ENCODE measurements at places on chromosomes 4 and X.

DNA sequence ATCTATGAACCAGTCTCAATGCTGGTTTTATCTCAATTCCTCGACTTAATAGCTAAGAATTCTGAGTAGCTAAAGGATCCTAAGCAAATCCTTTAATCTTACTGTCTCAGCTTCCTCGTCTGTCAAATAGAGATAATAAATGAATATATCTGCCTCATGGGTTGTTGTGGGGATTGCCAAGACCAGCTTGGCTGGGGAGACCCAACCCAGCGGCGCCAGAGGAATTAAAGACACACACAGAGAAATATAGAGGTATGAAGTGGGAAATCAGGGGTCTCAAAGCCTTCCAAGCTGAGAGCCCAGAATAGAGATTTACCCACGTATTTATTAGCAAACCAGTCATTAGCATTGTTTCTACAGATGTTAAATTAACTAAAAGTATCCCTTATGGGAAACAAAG lies 41.9 kb downstream of the SLC34A2 start:
- no peak for DNase-seq

- DNase-seq, result no peak
Observed at GRCh38 chr4:80459918-80460473, 124.5 kb downstream of the CFAP299 start.

- DNase-seq, result no peak
Observed at GRCh38 chr4:156824451-156825060, 147.0 kb downstream of the PDGFC start.

- DNase-seq, result no peak
Observed at GRCh38 chr4:123824524-123824923, 427.9 kb downstream of the SPRY1 start.

DNA sequence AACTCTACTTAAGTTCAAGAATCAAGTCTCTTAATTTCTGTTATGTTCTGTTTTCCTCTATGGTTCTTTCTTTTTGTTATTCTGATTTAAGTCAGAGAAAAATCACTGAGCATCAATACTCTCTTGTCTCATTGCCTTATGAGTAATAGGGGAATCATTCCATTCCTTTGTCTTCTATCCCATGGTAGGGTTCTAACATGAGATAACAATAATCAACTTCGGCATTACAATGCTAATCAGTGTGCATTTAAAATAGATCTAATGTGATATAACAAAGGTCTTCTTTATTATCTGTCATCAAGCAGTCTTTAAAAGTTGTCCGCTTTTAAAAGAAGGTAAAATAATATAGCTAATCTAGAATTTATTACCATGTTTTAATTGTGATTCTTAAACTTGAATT lies 446.9 kb downstream of the IL15 start:
- DNase-seq, result no peak

All from transverse colon (tissue), 4 donors.